ENCODE measurements at places on chromosomes 1 and 21.
A peak's percentile ranks its signal among the peaks of the same experiment; 100 is the strongest.

GRCh38 chr1:2540816-2541492 lies 10.9 kb upstream of the HES5 start:
- no peak for DNase-seq

GRCh38 chr1:205706601-205707502 lies 26.5 kb upstream of the SLC45A3 start:
- DNase-seq, result no peak

- no peak for DNase-seq
Observed at GRCh38 chr1:1947493-1947892, 28.4 kb upstream of the TMEM52 start.

GRCh38 chr21:42311816-42312625 lies 3.2 kb downstream of the TFF3 start:
- no peak for DNase-seq

- DNase-seq, result no peak
Observed at GRCh38 chr1:87733386-87733785, 404.7 kb downstream of the LMO4 start.

DNA sequence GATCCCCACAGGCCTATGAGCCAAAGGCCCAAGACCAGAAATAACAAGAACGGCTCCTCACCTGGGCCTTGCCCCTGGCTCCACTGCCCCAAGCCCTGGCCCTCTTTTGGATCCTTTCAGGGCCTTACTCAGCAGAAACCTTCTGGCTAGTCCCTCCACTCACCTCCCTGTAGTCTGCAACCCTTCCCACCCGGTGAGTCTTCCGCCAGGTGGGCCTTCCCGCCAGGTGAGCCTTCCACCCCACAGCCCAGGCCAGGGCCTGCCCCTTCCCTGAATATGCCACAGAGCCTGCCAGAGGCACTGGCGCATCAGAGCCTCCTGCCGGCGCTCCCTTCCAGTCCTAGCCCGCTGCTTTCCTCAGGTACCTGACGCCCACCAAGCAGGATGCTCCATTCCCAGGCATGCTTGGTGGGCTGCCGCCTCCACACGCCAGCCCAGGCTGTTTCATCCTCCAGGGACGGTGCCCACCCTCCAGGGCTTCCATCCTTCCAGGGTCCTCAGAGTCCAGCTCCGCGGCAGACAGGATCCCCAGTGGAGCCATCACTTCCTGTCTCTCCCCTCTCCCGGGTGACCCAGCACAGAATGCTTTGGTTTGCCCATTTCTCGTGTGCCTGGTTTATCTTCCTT lies 20.9 kb downstream of the LHX4 start:
- DNase-seq, result no peak

- no peak for DNase-seq
Observed at GRCh38 chr1:18297896-18298648, 182.7 kb upstream of the KLHDC7A start.

DNA sequence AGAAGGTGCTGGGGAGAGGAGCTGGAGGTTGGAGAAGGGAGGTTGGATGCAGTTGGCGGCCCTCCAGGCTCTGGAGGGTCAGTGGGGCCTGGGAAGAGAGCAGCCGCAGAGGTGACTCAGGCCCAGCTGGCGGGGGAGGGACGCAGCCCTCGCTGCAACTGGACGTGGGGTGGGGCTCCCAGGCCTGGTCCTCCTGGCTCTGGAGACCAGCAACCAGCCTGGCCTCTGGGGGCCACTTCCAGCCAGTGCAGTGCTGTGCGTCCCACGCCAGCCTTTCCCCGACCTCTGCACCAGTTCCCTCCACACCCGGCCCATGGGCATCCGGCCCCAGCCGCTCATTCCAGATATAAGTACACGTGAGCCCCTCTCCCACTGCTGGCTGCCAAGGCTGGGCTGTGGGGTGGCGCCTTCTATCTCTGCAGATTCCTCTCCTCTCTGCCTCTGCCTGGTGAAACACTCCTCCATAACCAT lies 38.0 kb upstream of the COL18A1 start:
- DNase-seq, result no peak

DNA sequence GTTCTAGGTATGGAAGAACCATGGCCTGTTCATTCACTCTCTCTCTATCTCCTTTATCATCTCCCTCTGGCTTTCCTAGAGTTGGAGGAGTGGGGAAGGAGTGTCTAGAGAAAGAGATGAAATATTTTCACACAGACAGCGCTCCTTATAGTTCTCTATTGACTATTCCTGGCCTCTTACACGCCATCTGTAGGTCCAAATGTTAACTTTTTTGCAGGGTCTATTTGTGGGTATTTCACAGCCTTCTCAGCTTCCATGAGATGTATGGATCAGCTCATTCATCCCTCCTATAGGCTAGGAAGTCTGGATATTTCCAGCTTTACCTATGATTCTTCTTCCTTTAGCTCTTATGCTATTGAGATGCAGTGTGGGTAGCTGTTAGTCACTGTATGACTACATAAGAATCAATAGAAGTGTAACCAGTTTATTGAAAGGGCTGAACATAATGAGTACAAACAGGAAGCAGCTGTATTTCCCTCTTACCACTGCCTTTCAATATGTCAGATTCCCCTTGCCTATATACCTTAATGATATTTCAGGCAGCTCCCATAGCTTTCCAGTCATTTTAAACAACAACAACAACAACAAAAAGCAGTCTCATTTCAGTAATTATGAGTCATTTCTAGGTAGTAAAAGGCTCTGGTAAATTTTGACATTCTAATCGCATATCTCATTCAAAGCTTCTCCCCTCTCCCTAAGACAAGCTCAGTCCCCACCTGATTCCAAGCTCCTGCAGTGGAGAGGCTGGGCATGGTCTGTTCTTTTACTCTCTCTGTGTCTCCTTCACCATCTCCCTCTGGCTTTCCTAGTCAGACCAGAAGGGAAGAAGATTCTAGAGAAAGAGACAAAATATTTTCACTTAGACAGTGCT lies 149.5 kb downstream of the TTLL7 start:
- no peak for DNase-seq

DNA sequence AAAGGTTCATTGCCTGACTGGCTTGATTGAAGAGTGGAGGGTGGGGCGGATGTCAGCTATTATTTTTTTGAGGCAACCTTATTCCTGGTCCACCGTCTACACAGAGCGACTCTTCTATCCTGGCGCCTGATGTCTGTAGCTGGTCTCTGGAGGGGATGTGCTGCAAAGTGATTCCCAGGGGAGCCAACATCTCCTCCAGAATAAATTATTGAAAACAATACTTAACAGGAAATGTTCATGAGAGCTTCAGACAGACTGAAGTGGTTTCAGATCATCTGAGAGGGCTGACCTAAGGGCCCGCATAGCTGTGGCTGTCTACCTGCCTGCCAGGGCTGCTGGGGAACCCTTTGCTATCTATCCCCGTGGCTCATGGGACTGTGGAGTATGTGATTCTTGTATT lies 66.7 kb downstream of the TEX35 start:
- DNase-seq, result no peak

DNA sequence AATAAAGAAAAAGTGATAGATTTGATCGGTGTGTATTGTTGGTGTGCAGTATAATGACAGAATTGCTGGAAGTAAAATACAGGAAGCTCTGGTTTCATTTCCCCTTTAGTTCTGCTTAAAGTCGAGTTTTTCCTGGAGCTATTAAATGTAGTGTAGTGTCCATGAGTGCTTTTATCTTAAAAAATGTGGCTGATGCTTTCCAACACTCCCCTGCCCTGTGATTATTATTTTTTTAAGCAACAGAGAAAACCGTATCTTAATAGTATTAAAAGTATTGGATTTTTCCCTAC lies 1.1 kb downstream of the LGALS8 start:
- no peak for DNase-seq

DNA sequence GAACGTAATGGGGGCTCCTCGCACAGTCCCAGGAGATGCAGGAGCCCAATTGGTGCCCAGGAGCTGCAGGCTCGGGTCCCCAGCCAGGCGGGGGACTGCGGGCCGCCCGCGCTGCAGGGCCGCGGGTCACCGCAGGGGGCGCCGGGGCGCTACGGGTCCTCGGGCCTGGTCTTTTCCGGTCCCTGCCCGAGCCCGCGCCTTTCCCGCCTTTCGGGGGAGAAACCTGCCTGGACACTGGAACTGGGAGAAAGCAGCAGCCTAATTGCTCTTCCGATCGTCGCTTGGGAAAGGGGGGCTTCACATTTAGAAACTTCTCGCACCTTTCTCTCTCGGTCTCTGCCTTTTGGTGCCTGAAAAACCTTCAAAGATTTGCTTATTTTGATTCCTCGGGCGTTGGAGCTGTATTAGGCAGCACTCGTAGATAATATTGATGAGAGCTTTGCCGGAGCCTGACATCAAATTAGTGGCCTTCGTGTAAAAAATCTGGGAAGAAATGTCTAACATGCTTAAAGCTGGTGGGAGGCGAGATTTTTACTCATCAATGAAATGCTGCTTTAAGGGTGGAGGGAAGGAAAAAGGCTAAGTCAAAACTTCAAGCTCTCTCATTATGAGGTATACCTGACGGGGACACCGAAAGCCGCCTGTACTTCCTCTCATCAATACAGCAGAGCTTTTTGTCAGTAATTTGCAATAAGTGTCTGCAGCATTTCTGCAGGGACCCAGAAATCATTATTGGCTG lies 12.6 kb upstream of the BARHL2 start:
- peak; percentile 48 for DNase-seq

GRCh38 chr1:234495231-234495990 lies 16.4 kb upstream of the TARBP1 start:
- no peak for DNase-seq

DNA sequence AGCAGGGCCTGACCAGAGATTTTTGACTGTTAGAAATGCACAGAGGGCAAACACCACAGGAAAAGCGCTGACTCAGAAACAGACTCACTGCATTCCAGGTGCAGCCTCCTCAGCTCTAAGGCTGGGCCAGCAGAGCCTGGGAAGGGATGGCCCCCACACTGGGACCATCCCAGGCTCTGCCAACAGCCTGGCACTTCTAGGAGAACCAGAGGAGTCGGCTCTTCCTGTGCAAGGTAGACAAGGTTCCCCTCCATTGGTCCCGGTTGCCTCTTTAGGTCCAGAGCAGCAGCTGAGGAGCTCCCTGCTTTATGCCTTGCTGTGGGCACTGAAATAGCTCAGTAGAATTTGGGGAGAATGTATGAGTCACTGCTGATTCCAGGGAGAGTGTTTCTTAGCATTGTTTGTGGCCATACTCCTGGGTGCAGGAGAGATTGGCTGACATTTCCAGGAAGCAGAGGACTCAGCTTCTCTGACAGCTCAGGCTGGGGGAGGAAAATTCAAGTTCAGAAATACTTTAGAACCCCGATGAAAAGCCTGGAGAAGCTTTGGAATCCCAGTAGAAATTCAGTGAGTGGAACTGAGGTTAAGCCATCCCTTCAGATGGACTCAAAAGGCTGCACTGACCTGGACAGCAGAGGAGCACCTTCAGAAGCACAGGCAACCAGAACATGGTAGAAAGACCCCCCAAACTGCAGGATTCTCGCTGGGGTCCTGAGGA lies 19.7 kb downstream of the PRAMEF1 start:
- no peak for DNase-seq

DNA sequence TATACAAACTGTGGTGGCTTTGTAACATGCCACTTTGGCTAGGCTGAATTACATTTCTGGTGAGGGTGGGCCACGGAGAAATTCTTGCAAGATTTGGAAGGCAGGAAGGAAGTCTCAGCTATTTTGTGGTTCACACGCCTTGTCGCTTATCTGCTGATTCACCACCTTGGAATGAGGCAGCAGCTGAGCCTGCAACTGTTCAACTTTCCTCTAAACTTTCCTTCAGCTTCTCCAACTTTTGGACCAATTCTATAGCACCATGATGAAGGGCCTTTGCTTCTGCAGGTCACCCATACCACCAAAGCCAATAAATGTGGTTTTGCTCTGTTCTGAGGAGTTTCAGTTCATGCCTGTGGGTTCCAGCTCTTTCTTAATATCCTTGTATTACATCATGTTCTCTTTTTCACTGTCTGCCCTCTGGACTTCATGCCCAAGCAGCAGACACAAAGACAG lies 337.6 kb upstream of the SNX7 start:
- DNase-seq, result peak; percentile 2

GRCh38 chr1:228941666-228942065 lies 206.4 kb downstream of the RHOU start:
- DNase-seq, result no peak

GRCh38 chr1:7233646-7234470 lies 448.6 kb downstream of the CAMTA1 start:
- DNase-seq, result no peak

DNA sequence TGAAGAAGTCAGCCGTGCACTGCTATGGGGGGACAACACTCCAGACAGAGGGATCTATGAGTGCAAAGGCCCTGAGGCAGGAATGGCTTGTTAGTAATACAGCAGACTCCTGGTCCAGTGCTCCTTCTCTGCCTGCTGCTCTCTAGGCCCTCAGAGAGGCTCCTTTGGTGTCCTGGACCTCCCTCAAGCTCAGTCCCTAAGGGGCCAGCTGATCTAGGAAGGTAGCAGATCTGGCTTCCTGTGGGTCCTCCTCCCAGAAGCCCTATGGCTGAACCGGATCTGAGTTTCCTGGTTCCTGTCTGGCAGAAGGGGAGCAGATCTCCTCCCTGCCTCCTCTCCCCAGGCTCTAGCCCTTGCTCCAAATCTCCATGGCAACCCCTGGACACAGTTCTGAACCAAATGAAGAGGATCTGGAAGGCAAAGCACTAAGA lies at the start of gene LDLRAD2:
TSS of gene LDLRAD2 (plus strand) at position 391 of the 431 bp plus-strand sequence. CDS start 187 bp downstream, outside the sequence.
- DNase-seq, result no peak

- DNase-seq, result no peak
Observed at GRCh38 chr21:35257413-35257812, 208.3 kb upstream of the RUNX1 start.

GRCh38 chr1:31795801-31796621 lies 19.8 kb downstream of the SPOCD1 start:
- no peak for DNase-seq

DNA sequence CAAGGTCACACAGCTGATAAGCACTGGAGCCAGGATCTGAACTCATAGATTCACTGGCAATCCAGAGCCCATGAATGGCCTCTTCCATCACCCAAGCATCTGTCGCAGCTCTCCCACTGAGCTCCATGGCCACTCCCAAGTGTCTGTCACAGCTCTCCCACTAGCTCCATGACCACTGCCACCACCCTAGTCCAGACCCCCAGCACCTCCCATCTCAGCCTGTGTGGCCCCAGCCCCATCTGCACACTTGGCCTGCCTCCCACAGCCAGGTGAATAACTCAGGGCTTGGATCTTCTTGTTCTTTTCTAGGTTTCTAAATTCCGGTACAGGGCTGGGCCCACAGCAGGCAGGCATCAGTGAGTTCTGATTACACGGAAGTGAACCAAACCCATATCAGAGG lies 76.0 kb downstream of the GLIS1 start:
- no peak for DNase-seq

- DNase-seq, result no peak
Observed at GRCh38 chr1:173682184-173682583, 12.5 kb upstream of the ANKRD45 start.

DNA sequence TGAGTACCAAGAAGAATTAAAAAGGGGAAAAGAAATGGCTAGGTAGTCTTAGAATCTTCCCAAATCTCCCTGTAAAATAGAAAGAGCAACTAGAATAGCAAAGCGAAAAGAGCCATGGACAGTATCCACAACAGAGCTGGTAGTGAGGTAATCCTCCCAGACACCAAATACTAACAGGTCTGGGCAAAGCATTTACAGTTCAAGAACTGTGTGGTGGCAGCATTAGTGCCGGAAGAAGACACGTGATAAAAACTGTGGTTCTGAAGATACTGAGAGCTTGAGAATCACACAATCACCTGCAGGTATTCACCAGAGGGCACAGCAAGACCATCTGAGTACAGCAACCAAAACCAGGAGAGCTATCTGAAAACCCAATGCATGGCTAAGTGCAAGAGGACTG lies 31.8 kb upstream of the OLIG2 start:
- no peak for DNase-seq

Data from stimulated activated naive CD8-positive, alpha-beta T cell treated with anti-CD3 and anti-CD28 coated beads, Interleukin-15, Interleukin-2, amounts not matched to agents 100 U/mL and 50 U/mL, for 24 hours (primary cell).